ENCODE measurements at places on chromosomes 2 and 18.

DNA sequence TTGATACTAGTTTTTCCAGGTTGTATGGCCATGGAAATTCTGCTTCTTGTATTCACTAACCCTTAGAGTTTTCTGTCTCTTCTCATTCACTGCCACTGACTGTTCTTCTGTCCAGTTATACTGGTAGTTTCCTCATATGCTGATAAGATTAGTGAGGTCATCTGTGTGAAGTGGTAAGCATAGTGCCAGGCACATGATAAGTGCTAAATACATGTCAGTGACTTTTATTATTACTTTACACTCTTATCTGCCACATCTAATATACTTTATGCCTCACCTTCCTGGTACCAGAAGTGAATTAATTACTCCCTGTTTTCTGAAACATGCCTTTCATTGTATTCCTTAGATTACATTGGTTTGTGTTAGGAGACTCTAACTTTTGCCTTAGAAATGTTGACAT is 91.3 kb downstream of the NBEAL1 start:
- no peak for DNase-seq

GRCh38 chr2:217978536-217979150 is 24.2 kb downstream of the TNS1 start:
- DNase-seq: no peak

DNA sequence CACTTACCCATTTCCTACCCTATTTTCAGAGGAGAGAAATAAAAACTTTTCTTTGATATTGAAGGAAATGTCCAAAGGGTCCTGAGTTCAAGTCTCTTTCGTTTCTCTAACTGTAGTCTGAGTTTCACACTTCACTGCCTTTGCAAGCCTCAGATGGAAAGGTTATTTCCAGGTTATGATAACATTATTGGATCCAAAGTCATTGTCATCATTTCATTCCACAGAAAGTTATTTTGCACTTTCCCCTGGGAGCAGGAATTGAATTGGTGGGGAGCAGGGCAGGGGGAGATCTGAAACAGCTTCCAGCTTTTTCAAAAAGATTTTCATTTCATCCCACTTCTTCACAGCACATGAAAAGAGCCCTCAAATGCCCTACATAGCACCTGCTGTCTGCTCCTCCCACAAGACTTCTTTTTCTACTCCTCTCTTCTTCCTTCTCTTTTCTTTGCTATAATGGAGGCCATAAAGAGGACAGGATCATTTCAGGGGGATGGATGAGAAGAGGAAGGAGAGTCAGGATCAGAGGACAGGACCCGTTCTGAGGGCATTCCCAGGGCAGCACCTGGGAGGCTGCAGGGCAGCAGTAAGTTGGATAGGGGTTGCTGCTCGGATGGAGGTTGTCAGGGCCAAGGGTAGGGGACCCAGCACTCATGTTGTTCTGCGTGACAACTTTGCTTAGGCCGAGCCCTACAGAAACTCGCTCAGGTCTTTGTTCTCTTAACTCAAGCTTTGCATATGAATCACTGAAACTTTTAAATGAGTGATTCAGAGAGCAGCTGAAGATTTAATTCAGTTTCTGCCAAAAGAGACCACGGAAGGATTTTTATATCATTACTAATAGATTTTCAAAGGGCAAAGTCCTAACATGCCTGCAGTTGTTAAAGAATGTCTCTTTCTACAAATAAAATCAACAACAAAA is 11.4 kb upstream of the GALNT5 start:
- peak; percentile 30 for DNase-seq

- DNase-seq: no peak
Measured at GRCh38 chr2:225590932-225591331, 191.4 kb downstream of the NYAP2 start.

GRCh38 chr18:1047406-1047805 is 142.7 kb downstream of the ADCYAP1 start:
- peak; percentile 64 for DNase-seq

DNA sequence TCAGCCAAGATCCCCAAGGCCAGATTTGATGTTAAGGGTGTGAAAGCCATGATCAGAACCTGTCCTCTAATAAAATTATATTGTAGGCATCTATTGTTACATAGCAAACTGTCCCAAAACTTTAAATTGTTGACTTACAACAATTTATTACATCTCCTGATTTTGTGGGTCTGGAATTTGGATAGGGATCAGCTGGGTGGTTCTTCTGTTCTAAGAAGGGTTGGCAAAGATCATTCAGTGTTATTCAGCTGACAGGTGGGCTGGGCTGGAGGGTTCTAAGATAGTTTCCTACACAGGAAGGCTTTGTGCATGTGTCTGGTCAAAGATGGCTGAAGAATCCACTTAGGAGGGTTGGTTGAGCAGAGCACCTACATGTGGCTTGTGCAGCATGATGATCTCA is 50.0 kb downstream of the SOCS6 start:
- no peak for DNase-seq

- DNase-seq: no peak
Measured at GRCh38 chr2:202643012-202643858, 8.5 kb downstream of the FAM117B start.

GRCh38 chr2:170354388-170354787 is 176.4 kb downstream of the MYO3B start:
- no peak for DNase-seq

DNA sequence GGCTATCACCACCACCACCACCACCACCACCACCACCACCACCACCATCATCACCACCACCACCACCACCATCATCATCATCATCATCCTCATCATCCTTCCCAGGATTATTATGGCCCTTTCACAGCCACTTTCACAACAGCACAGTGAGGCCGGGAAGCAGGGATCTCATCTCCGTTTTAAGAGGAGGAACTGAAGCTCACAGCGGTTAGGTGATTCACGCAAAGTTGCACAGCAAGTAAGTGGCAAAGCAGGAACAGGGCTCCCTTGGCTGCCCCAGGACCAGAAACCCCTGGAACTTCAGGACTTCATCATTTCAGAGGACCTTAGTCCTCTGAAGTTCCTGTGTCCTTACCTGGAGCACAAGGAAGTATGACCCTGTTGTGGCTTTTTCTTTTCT is 26.8 kb downstream of the MRPL35 start:
- DNase-seq: no peak

DNA sequence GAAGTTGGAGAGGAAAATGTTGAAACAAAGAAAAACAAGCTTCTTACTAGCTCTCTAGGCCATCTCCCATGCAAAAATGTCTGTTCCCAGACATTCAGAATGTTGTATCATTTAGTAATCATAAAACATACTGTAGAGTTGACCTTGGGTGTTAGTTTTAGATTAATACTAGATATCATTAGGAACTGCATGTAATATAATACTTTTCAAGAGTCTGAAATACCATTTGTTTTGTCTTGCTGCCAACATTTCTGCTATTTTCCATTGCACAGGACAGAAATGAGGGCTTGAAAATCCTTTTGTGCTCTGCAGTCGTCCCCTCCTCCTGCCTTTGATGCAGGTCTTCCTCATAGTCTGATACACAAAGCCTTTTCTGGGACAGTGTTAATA is 89.5 kb upstream of the RBMS1 start:
- DNase-seq: peak; percentile 6

GRCh38 chr2:173126819-173127218 is 51.2 kb downstream of the MAP3K20 start:
- peak; percentile 30 for DNase-seq

Data from Daoy (cell line).